Sciatic nerve (tissue), 2 donors: ENCODE measurements at places on chromosomes 16 and 17.

- no peak for DNase-seq
Measured at GRCh38 chr16:87570938-87571867, 31.1 kb upstream of the JPH3 start.

DNA sequence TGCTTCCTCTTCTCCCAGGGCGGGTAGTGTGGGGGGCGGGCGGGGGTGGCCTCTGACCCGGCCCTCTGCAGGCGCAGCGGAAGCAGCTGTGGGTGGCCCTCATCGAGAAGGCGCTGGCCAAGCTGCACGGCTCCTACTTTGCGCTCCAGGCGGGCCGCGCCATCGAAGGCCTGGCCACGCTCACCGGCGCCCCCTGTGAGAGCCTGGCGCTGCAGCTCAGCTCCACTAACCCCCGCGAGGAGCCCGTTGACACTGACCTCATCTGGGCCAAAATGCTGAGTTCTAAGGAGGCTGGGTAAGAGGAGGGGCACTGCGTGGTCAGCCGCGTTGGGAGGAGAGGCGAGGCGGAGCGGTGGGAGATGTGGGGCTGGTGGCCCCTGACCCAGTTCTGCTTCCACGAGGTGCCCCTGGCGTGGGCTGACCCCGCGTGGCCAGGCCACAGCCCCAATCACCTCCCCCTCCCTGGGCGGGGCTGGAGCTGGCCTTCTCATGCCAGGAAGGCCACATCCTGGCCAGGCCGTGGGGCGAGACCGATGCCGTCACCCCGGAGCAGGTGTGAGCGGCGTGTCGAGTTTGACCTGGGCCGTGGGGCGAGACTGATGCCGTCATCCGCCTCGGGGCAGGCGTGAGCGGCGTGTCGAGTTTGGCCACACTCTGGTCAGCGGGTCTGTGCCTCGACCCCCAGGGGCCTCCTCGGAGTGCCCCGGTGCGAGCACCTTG, 10.5 kb upstream of the PRR35 start:
- no peak for DNase-seq

GRCh38 chr16:87416826-87417527, 24.8 kb downstream of the MAP1LC3B start:
- DNase-seq = peak; percentile 64

GRCh38 chr16:75003931-75004330, 5.1 kb downstream of the ZNRF1 start:
- DNase-seq = no peak

GRCh38 chr16:81624760-81625543, 154.1 kb upstream of the PLCG2 start:
- no peak for DNase-seq

GRCh38 chr17:66281661-66282369, 20.6 kb upstream of the PRKCA start:
- DNase-seq = no peak

- no peak for DNase-seq
Measured at GRCh38 chr16:19172098-19172780, 4.2 kb downstream of the SYT17 start.

DNA sequence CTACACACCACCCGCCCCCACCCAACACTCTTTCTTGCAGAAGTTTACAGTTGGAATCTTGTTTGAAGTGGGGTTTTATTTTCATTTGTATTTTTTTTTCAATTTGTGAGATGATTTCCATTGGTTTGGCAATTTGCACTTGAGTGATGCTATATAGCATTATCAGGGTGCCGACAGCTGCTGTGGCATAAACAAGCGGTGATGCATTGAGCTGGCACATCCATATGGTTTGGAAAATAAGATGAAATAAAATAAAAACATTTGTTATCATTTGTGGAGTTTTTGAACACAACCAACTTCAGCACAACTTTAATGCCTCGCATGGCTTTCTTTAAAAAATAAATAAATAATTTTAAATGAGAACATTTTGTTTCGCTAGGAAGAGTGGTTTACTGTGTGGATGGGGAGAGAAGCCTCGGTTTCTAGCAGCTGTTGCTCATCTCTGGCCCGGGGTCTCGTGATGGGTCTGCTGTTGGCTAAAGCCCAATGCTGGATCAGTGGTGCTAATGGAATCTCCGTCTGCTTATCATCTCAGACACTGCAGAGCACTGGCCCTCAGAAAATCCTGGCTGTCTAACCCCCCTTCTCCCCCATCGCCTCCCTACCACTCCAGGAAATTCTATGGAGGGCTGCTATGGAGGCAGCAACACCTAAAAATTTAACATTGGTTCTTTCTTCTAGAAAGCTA, 192.3 kb upstream of the MAF start:
- DNase-seq = no peak

DNA sequence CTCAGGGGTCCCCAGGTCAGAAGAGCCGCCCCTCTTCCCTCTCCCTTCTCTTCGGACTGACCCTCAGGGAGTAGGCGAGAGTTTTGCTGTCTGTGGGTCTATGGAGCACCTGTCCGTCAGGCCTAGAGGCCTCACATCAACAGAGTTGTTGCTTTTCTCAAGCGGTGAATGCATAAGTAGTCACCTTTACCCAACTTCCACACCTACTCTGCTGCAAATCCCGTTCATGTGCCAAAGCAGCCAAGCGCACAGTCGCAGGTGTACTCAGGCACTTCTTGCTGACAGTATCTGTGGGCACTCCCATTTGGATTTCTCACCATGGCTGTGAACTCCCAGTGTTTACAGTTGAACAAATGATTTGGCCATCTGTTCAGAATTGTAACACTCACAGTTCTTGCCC, 4.0 kb upstream of the FA2H start:
- no peak for DNase-seq

- DNase-seq = no peak
Measured at GRCh38 chr17:1834380-1835149, 4.8 kb downstream of the RPA1 start.

DNA sequence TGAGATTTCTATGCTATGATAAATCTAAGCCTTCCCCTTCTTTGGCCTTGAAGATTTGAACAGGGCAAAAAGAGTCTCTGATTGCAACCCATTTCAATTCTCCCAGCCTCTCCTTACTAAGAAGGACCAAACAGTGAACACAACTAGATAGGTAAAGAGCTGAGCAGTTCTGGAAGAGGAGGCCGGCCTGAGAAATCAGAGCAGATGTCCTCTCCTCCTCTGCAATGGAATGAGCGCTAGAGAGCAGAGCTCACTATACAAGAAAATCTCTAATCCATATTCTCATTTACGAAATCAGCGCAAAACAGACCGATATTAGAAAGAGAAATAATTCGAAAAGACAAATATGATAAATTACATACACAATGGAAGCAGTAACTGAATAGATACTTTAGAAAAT, 124.2 kb downstream of the CDK5R1 start:
- DNase-seq = no peak

DNA sequence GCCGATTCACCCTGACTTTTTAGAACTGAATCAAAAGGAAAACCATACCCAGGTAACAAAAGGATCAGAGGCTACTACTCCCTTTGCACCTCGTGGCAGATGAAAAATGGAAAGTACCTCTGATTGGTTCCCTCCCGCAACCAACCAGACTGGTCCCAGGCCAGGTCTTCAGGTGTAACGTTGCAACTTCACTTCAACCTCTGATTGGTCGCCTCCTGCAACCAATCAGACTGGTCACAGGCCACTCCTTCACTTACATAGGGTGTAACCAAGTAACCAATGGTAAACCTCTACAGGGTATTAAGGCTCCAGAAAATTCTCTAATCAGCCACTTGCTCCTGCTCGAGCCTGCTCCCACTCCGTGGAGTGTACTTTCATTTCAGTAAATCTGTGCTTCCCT, 89.4 kb downstream of the ADCY9 start:
- no peak for DNase-seq

GRCh38 chr17:54992797-54993639, 24.5 kb downstream of the STXBP4 start:
- DNase-seq = no peak

DNA sequence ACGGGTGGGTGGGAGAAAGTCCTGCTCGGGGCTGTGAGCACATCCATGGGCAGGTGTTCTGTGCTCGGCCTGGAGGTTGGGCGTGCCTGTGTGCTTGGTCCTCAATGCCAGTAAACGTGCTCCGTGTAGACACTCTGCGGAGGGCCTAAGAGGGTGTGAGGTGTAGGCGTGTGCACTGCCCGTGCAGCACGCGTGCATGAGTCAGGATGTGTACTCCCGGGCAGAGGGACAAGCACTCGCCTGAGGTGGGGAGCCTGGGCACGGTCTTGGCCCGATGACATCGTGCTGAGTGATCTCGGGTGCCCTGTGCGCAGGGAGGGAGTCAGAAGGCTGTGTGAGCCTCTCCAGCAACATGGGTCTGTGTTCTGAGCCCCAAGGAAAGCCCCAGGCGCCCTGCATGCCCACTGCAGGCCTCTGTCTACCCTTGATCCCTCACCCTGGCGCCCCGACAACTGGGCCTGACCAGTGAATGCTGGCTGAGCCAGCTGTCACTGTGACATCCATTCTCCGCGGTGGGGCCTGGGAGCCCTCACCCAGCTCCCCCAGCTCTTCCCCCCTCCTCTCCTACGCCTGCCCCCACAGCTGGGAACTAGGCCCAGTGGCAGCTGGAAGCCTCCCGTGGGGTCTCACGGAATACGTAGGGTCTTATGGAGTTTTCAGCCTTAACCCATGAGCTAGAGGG, 23.5 kb upstream of the NXPH3 start:
- DNase-seq = no peak

DNA sequence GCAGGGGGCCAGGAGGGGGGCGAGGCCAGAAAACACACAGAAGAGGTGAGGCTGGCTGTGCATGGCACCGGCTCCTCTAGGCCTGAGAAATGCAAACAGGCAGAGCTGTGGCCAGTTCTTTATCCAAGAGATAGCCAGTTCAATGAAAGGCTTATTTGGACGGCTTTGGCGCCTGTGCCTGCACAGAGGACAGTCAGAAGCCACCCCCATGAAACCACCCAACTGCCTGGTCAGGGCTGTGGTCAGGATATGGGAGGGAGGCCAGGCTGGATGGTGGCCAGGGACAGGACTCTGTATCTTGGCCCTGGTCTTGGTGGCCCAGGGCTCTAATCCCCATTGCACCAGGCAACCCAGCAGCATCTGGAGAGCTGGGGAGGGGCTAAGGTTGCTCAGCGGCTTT, 24.5 kb upstream of the GPRC5C start:
- DNase-seq = no peak

DNA sequence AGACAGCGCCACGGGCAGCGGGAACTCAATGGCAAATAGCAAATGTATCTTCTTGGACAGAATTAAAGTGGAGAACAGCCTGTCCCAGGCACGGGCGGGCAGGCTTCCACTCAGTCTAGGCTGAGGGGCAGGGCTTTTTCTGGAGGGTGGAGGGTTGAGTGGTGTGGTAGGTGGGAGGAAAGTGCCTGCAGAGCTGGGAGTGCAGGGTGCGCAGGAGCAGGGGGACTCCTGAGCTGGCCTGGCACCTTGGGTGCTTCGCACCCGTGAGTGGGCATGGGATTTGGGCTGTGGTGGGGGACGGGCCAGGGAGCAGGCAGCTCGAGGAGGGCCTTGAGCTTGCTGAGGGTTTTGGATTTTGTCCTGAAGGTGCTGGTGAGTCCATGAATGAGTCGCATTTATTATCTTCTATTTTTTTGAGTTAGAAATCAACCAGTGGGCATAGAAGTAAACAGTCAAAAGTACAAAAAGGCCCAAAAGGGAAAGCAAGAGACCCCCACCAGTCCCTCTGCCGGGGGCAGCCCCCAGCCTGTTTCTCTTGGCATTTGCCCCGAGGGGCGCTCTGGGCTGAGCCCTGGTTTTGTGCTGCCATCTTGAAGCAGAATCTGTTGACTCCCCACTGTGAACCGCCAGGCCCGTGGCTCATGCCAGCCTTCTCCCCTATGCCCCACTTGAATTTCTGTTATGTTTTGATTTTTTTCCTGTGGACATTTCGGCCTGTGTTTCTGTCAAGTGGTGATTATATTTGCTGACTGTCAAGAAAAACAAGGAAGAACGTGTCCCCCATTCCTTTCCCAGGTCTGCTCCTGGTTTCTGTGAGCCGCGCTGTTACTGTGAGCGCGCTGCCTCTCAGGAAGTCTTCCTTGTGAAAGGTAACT, 8.2 kb downstream of the ADORA2B start:
- no peak for DNase-seq

DNA sequence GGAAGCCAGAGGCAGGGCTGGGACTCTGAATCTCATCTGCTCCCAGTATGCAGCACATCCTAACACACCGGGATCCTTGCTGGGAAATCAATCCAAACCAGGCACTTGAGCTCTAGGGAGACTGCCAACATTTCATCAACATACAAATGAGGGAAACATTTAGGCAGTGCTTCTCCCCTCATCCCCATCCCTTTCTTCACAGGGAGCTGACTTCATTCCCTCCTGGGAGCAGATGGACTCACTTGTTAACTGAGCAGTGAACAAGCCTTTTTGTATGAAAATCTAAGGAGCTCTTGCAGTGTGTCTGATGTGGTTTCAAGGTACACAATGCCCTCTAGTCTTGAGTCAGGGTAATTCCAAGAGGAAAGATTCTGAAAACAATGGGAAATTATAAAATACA, 96.3 kb downstream of the TMEM114 start:
- DNase-seq = no peak

- no peak for DNase-seq
Measured at GRCh38 chr17:79338152-79338551, 263.5 kb downstream of the ENGASE start.

DNA sequence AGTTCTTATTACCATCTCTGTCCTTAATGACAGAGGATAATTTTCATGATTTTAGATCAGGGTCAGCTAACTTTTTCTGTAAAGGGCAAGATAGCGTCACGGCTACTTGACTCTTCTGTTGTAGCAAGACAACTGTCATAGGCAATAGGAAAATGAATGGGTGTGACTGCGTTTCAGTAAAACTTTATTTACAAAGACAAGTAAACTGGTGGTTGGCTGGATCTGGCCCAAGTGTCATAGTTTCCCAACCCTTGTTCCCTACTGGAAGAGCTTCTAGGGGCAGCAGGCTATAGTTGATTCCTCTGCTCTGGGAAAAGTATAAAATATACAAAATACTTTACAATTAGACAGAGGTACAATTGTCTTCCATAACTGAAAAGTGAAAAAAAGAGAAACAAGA, 50.6 kb upstream of the VPS4A start:
- no peak for DNase-seq

GRCh38 chr17:66837885-66838665, 3.2 kb downstream of the CACNG5 start:
- no peak for DNase-seq

DNA sequence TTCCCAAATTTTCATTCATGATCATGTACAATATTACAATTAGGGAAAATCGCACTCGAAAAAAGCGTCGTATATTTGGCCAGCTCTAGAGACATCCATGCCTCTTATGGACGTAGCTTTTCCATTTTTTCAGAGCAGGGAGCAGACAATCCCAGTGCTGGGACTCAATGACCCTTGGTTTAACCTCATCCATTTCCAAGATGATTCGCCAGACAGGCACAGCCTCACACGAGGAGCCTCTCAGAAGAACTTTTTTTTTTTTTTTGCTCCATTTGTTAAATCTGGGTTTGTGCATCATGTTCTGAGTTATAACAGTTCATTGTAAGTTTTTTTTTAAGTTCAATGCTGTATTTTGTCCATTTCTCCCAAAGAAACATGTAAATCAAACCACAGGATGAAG, 92.1 kb downstream of the ZDHHC7 start:
- DNase-seq = no peak

GRCh38 chr16:27549464-27549745, 308 bp downstream of the GTF3C1 start:
- DNase-seq = no peak
